ENCODE measurements at places on chromosomes 1 and 21.

GRCh38 chr21:36209626-36210171, 53.1 kb downstream of the DOP1B start:
- peak; percentile 34 for DNase-seq

DNA sequence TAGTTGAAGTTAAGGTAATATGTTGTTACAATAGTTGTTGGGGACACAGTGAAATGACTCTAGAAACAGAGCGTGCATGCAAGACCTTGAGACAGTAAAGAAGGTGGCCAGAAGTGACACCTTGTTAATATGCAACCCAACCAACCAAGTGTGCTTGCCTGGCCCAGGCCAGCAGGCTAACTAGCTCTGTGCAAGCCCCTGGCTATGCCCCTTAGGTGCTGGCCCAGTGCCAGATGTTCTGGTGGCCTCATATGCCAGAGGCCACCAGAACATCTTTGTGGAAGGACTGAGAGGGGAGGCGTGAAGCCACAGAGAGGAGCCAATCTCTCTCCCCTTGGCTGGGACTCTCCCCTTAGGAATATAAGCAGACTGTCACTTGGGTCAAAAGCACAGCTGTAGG, 111.2 kb upstream of the JUN start:
- no peak for DNase-seq

GRCh38 chr1:12472798-12473551, 145.0 kb downstream of the DHRS3 start:
- no peak for DNase-seq

- DNase-seq = peak; percentile 40
Measured at GRCh38 chr1:213244664-213245091, 193.6 kb downstream of the RPS6KC1 start.

- DNase-seq = no peak
Measured at GRCh38 chr1:163813251-163813650, 491.5 kb downstream of the NUF2 start.

DNA sequence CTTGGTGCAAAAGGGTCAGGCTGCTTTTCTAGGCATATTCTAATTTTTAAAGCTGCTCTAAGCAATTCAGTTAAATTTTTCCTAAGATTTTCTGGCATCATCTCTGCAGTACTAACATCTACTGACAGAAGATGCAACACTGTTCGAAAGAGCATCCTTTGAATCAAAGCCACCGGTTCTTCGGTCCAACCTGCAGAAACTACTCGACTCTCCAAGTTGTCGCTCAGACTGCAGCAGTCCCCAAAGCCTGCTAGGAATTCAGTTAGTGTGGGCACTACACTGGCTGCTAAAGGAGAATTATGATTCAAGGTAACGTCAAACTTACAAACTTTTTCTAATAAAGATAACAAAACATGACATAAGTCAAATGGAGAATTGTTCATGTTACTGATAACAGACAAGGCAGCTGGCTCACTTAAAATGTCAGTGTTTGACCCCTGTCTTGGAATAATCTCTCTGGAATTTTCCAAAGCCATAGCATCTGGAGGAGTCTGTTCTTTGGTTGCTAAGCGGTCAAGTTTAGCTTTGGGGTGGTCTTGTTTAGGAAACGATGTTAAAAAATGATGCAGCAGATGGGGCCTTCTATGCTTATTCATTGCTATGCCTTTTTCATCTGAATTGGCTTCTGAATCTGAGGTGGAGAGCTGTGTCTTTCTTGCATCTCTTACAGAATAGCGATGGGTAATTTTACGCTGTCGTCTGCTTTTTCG, 56.9 kb downstream of the LYST start:
- DNase-seq = no peak

DNA sequence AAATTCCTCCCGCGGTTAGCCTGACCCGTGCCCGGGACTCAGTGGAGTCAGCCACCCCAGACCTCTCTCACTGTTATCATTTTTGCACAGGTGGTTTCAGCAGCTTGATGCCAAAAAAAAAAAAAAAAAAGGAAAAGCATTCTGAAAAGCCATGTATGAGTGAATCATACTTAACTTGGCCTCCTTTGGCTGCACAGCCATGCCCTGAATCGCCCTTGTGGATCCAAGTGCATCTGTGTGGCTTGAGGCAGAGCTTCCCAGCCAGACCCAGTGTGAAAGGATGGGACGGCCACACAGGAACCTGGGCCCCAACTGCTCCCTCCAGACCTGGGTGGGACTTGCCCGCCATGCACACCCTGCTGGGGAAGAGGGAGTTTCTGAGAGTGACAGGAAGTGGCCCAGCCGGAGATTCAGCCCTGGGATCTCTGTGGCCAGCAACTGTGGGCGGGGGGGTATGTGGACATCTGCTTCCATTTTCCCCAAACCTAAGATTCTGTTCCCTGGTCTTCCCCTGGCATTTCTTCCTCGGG, 8.6 kb downstream of the YBEY start:
- no peak for DNase-seq

DNA sequence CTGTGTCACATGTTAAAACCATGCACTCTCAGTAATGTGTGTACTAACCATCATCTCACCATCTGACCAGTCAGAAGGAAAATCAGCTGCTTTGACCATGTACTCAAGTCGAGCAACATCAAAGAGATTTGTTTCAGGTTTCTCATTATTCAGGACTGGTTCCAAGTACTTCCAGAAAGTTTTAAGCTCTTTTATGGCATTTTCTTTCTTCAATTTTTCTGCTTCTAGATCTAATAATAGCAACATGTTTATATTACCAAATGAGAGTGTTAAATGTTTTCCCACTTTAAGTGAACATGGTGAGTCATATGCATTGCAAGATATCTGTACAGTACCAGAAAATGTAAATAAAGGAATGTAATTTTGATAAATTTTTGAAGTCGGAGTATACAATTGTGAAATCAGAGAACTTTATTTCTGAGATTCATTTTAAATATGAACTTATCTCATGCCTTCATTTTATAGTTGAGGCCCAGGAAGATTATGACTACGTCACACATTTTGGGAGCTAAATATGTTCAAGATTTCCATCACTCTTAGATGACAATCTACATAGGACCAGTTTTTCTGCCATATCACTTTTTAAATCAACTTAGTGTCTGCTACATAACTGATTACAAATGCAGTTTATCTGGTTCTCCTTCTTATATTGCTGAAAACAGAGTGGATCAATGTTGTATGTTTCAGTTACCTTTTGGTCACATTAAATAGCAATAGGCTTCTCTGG, 87.2 kb downstream of the SPAG17 start:
- no peak for DNase-seq

GRCh38 chr1:219161371-219161770, 12.3 kb upstream of the LYPLAL1 start:
- DNase-seq = no peak

GRCh38 chr1:203453016-203453415, 22.6 kb upstream of the PRELP start:
- no peak for DNase-seq

DNA sequence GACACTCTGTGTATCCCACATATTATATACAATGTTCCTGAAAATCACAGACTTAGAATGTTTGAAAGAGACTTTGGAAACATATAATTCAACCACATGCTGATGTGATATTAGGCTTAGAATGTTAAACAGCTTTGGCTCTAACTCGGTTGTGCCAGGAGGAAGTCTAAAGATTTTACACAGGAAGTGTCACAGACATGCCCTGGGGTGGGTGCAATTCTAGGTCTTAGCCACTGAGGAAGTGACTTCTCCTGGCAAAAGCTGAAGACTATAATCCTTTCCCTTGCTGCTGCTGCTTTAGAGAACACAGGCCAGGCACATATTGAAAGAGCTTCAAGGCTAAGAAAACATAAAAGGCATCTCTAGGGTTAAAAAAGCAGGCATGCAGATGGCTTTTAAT, 51.0 kb downstream of the RPL5 start:
- no peak for DNase-seq

DNA sequence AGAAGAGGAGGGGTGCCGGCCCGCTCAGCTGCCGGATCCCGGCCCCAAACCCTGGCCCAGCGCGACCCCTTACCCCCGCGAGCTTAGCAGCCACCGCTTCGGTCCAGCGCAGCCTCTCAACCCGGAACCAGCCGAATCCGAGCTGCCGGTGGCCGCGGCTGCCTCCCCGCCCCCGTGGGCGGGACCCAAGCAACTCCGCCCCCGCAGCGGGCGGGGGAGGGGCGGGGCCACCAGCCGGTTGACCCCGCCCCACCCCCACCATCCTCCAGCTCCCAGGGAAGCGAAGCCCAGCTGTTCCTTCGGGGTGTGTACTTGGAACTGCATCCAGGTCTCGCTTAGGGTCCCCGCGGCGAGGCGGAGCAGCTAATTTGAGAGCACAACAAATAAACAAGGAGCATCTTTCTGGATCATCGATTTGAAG, at the start of gene TRIM62:
TSS of gene TRIM62 (minus strand) at position 123 of the 421 bp plus-strand sequence. CDS start 611 bp downstream, outside the sequence.
- DNase-seq = peak; percentile 61

DNA sequence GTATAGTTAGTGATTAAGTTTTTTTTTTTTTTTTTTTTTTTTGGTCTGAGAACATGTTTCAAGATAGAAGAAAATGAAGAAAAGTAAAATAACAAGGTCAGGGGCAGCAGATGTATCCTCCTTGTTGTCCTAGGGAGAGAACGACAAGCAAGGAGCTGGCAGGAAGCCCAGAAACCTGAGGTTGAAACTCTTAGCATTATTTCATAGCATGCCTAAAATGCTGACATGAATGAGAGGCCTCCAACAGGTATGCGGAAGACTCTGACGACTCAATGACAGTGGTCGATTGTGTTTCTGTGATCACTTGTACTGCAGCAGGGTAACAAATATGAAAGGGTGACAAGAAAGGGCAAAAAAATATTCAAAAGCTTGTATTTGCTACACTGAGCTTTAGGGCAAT, 415.9 kb downstream of the PLA2G4A start:
- peak; percentile 73 for DNase-seq

GRCh38 chr1:212205006-212205405, 80.2 kb upstream of the PPP2R5A start:
- DNase-seq = no peak

DNA sequence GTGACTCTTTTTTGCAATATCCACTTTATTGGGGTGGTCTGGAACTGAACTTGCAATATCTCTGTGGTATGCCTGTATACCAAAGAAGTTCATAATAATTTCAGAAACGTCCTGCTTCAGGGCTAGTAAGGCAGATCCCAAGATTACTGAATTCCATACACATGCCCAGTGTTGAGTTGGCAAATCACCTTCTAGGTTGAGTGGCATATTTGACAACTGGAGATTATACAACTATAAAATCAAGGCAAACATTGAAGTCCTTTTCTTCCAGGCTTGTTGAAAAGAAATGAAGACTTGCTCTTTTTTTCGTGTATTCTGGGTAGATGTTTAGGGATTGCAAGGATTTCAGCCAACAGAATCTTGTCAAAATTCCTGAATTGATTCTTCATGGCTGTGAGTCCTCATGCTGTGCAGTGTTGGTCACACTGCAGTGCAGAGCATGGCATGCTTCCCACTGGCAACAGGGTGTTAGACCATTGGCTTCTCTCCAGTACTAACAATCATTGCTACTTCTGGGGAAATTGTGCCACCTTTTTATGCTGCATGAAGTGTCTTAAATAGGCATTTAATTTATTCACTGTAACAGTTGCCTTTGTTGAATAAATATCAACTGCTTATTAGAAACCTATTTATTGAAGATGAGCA, 367.1 kb upstream of the ADGRL4 start:
- DNase-seq = no peak

DNA sequence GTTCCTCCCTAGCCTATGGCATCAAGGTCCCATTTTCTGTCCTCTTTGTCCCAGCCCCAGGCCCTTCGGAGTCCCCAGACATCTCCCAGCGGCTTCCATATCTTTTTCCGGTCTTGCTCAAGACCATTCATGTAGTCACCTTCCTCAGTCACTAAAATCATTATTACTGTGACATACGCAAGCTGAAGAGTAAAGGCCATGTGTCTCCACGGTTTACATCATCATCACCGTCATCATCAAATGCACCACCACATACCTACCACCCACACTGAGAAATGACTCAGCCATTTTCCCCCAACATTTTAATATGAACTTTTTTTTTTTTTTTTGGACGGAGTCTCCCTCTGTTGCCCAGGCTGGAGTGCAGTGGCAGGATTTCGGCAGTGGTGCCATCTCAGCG, 43.4 kb downstream of the FHAD1 start:
- DNase-seq = no peak

- no peak for DNase-seq
Measured at GRCh38 chr1:92778376-92778775, 6.5 kb downstream of the EVI5 start.

GRCh38 chr1:226657895-226658545, 81.1 kb downstream of the ITPKB start:
- DNase-seq = no peak

DNA sequence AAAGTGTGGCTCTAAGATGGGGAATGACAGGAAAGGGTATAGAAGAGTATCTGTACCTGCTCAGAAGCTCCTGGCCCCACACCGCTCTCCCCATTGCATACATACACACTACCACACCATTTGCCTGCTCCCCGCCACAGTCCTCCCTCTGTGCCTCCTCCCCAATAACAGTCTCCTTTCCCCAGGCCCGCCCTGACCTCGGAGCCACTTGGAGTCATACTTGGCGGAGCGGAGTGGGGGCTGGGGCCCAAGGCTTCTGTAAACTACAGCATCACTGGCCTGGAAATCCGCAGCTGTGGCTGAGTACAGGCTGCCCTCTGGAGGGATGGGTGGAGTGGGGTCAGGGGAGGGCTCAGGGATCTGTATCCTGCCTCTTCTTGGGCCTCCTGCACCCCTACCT, 8.6 kb downstream of the SEMA6C start:
- no peak for DNase-seq

GRCh38 chr1:244918421-244919319, 54.3 kb upstream of the HNRNPU start:
- DNase-seq = no peak

DNA sequence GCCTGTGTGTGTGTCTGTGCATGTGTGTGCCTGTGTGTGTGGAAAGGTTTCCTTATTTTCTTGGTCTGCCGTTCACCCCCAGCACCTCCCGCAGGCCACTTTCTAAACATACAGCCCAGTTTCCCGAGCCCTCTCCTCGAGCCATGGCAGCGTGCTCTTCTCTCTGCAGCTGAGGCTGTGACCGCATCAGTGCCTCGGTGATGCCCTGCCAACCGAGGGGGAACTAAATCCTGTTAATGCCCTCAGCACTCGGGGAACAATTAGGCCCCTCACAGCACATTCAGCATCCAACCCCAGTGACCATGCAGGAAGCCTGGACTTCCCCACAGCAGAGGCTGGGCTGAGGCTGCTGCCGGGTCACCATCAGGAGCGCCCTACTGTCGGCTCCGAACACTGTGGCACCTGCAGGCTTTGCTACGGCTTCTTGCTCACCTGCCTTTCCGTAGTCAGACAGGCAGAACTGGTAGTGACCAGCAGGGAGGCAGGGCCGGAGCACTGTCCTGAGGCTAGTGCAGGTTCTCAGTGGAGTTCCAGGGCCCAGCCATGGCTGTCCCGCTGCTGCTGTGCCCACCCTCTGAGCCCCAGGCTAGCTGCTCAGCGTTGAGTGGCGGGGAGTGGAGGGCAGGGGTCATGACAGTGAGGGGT, 8.1 kb downstream of the GPR137B start:
- no peak for DNase-seq

- peak; percentile 30 for DNase-seq
Measured at GRCh38 chr1:154418062-154418921, 13.1 kb downstream of the IL6R start.

DNA sequence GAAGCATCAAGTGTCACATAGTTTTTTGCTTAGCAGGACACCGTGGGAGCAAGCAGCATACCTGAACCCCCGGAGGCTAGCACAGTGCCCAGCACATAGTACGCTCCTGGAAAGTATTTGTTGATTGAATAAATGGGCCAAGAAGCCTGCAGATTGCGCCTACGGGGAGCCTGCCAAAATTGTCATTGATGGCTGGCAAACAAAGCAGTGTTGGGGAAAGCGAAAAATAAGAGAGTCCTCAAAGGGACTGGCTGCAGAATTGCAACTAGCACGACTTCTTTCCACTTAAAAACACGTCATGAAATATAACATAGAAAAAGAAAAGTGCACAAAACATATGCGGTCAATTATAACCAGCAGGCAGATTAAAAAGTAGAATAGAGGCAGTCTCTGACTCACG, 125.2 kb upstream of the GALNT2 start:
- DNase-seq = no peak

All from NCI-H526 (cell line).